ENCODE measurements at places on chromosomes 1 and 21. TPM values are rescaled to one million over a fixed set of nuclear protein-coding genes. Genes with fewer than 3 reads are reported as not detected.

DNA sequence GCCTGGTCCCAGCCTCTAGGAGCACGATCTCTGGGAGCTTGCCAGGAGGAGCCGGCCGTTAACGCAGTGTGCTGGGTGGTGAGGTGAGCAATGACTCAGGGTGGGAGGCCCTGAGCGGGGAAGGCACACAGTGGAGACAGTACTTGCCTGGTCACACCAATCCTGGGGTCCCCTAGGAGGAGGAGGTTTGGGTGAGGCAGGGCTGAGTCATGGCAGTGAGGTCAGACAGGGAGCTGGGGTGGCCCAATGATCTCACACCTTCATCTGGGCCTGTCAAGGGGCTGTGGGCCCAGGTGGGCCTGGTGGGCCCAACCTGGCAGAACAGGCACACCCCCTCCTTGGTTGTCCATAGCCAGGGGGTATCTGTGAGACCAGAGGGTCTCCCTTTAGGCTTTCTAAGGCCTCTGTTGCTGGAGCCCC, 8.6 kb upstream of the EDN2 start:
- DNase-seq, result no peak

DNA sequence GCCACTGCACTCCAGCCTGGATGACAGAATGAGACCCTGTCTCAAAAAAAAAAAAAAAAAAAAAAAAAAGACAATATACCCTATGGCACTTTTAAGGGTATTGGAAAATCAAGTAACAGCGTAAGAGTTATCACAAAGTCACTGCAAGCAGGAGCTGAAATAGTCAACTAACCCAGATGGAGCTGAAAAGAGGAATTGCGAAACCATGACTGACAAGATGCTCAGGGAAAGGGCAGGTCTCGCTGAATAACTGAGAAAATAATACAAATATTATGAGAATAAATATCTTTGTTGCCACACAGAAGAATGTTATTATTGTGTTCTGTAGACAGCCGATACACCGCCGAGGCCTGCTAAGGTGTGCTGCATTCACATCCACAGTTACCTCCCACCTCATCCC, 17.8 kb downstream of the HLCS start:
- DNase-seq, result no peak

- peak; percentile 35 for DNase-seq
Observed at GRCh38 chr1:213070406-213070805, 19.4 kb downstream of the RPS6KC1 start.

GRCh38 chr1:179877586-179878265, at the start of gene TOR1AIP2:
Gene TOR1AIP2 (minus strand): TSS chr1:179877803. CDS start chr1:179852665, 25,138 bp downstream.
- peak; percentile 79 for DNase-seq

DNA sequence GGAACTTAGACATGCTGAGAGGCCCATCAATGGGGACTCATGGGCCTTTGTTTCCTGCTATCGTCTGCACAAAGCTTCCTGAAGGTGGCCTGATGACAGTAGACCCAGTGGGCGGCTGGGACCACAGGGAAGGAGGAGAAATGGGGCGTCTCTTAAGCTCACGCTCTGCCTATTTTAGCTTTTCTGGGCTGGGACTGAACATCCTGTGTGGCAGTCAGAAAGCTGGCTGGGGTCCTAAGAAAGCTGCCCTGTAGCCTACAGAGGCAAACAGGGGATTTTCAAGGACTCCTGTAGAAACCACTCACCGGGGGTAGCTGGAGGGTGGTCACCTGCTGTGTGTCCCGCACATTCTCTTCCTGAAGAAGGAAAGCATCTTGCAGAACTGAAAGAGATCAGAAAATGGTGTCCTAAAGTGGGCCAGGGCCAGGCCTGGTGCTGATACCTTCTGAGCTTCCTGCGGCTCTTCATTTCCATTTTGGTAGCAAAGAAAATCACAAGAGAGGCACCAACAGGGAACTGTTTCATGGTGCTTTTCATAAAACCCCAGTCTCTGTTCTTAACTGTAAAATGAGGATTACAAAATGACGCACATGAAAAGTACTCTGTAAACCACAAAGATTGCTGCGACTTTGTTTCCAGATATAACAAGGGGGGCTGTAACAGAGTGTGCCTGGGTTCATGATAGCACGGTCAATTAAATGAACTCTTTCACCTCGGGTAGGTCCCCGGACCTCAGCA, 8.6 kb downstream of the ZNF496 start:
- no peak for DNase-seq

DNA sequence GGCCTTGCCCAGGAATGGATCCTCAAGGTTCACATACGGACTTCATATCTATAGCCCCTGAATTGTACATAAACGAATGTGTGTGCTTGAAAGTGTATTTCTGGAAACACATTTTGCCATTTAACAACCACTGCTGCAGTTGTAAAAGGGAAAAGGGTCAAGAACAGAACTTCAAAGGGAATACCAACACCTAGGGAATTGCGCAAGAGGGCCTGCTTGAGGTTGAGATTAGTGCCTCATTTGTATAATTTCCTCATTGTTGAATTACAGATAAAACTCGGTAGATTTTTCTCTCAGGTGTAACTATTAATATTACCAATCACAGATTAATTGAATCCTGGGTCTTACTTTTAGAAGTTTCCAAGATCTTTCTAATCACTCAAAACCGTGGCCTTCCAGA, 6.1 kb downstream of the NCF2 start:
- DNase-seq, result no peak

DNA sequence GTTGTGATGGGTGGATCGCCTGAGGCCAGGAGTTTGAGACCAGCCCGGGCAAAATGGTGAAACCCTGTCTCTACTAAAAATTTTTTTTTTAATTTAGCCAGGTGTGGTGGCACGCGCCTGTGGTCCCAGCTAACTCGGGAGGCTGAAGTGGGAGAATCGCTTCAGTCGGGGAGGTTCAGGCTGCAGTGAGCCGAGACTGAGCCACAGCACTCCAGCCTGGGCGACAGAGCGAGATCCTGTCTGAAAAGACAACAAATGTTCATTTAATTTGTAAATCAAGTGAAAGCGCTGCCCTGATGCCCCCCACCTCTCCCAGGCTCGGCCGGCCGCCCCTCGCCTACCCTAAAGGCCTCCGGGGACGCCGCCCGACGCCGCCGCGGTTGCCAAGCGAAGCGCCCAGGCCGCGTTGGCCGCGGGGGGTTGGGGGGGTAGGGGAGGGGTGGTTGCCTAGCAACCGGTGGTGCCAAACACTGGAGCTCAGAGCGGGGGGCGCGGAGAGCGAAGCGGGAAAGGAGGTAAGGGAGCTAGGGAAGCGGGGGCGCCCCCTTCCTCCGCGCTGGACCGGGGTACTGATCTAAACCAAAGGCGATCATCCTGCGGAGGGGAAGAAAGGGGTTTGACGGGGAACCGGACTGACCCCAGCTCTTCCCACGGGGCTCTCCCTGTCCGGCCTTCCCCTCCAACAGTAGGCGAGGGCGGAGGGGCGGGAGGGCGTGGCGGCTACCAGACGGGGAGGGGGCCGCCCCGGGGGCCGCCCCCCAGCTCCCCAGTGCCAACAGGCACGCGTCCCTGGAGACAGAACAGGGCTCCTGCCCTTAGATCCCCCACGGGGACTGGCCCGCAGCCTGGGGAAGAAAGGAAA, at the start of gene TEKT2:
TSS of gene TEKT2 (plus strand) at position 460 of the 862 bp plus-strand sequence. CDS start 828 bp downstream, outside the sequence.
- DNase-seq, result peak; percentile 41

- DNase-seq, result no peak
Observed at GRCh38 chr1:177103005-177103852, 61.3 kb downstream of the ASTN1 start.

DNA sequence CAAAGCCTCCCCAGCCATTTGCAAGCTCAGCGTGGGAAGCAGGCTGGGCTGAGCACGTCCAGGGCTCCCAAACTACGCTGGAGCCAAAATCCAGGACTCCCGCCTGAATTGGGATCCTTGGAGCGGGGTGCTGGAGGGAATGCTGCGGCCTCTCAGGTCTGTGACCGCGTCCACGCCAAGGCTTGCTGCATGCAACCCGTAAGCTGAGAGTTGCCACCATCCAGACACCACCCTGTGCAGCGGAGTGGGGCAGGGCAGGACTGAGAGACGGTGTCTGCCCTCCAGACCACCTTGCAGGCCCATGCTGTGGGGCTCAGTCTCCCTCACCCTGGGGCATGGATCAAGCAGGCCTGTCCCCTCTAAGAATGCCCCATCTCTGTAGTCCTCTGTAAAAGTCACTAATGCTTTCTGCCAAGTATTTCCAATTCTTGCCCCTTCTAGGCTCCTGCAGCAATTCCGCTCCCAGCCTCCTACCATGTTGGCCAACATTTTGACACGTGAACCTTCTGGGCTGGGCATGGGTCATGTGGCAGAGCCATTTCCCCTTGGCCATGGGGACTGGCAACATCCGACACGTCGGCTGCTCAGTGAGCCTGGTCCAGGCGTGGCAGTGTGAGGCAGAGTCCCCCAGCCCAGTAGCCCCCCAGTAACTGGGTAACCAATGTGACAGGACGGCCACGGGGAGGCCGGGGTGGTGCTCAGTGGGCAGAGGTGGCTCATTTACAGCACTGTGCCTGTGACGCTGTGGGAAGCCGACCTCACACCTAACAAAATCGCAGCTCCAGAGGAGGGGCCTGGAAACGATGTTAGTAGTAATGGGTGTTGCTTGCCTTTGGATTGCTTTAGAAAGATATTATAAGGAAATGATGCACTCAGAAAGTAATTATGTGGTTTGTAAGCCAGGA, 57.9 kb upstream of the PDE9A start:
- no peak for DNase-seq

DNA sequence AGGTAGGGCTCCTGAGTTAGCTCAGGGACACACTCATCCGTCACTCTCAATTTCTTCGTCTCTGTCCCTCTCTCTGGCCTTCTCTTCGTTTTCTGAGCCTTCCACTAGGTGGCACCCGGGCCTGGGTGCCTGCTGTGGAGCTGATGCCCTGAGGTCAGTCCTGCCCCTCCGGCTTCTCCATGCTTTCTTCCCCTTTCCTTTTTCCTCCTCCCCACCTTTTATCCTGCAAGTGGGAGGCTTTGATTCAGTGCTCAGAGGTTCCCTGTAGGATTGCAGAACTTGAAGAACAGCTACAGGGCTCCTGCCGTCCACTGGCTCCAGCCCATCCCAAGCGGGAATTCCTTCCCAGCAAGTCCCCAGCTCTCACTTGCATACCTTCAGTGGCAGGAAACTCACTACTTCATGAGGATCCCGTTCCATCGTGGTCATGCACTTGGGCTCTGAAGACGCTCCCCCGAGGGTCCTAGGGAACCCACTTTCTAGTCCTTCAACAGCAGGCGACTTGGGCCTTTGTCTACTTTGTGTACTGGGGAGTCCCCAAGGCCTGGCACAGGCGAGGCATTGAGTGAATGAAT, 45.6 kb downstream of the SRRM1 start:
- DNase-seq, result peak; percentile 72

- no peak for DNase-seq
Observed at GRCh38 chr1:68954841-68955240, 458.0 kb upstream of the DEPDC1 start.

GRCh38 chr1:156053768-156054499, at the start of gene UBQLN4:
Gene UBQLN4 (minus strand): TSS chr1:156053798. CDS start chr1:156053701, 97 bp downstream.
- peak; percentile 82 for DNase-seq

DNA sequence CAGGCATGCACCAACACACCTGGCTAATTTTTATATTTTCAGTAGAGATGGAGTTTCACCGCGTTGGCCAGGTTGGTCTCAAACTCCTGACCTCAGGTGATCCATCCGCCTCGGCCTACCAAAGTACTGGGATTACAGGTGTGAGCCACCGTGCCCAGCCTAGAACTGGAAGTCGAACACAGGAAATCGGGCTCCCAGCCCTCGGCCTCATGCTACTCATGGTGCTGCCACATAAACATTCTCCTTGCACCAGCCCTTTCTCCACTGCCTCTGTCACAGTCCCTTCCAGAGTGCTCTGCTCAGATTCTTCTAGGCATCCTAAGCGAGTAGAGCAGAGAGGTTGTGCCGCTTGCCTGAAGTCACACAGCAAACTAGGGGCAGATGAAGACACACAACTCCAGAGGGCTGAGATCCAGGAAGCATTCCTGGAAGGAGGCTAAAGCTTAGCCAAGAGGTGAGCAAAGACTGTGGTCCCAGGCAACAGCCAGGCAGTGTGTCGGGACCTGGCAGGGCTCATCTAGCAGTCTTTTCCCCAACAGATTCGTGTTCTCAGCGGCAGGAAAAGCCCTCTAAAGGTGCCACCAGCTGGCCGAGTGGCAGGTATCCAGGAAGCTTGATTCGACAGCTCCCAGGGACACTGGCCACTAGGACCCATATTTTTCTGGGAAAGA, 29.6 kb upstream of the NPPB start:
- no peak for DNase-seq

DNA sequence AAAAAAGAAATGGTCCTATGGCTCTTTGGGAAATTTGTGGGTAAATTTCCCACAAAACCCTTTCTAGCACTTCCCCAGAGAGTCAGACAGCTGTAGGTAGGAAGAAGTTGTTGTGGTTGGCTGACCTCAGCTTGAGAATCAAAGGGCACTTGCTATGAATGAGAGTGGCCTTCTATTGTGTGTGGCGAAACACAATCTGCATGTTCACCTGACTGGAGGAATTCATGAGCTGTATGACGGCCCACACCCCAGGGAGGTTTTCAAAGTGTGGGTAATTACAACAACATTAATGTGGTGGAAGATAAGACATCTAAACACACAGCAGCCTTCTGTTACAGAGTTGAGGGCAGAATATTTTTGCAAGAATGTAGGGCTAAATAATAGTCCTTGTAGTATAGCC, 38.8 kb downstream of the NGF start:
- no peak for DNase-seq

- DNase-seq, result no peak
Observed at GRCh38 chr1:203763505-203763904, 1.5 kb upstream of the LAX1 start.

DNA sequence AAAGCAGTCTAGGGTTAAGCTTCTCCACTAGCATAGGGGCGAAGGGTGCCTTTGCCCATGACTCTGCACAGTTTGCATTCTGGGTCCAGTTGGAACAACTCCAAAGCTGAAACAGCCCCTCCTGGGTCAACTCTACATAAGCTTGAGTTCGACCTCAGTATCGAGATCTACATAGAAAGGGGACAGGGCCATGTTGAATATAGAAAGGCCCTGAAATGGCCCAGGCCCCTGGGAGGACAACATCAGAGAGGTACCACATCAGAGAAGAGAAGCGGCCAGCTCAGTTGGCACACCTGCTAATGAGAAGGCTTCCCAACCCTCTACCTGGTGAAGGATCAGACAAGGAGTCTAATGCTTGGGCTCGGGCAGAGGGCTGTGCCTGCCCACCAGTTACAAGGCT, 1.6 kb downstream of the DENND2D start:
- no peak for DNase-seq

GRCh38 chr1:15771836-15772515, 13.4 kb downstream of the FBLIM1 start:
- DNase-seq, result no peak

- DNase-seq, result peak; percentile 69
Observed at GRCh38 chr1:38527373-38527966, 332.1 kb downstream of the RRAGC start.

- DNase-seq, result no peak
Observed at GRCh38 chr1:224801844-224802490, 127.5 kb upstream of the DNAH14 start.

- DNase-seq, result no peak
Observed at GRCh38 chr21:36807422-36807928, 108.6 kb downstream of the SIM2 start.

Gene AJAP1
- polyA plus RNA-seq, result 0.14 TPM

Gene RNF186
- polyA plus RNA-seq, result not detected

Gene CENPF
- polyA plus RNA-seq, result 157 TPM

Gene SFN
- polyA plus RNA-seq, result 0.49 TPM

Gene RHOU
- 69.4 TPM for polyA plus RNA-seq

Gene MPL
- polyA plus RNA-seq, result 1.1 TPM

Gene GUCA2B
- polyA plus RNA-seq, result not detected

Gene C8B
- polyA plus RNA-seq, result not detected

Gene ACTN2
- 1.3 TPM for polyA plus RNA-seq

Gene GPX7
- 73.7 TPM for polyA plus RNA-seq

Gene UTS2
- not detected for polyA plus RNA-seq

Gene RGS1
- polyA plus RNA-seq, result 5.0 TPM

Gene FCRL2
- polyA plus RNA-seq, result 0.08 TPM

Gene CELA3A
- polyA plus RNA-seq, result not detected

Gene DCST1
- 0.75 TPM for polyA plus RNA-seq

Gene KDM1A
- 118 TPM for polyA plus RNA-seq
